GM23338 (cell line): ENCODE measurements at places on chromosomes 16 and 17.

DNA sequence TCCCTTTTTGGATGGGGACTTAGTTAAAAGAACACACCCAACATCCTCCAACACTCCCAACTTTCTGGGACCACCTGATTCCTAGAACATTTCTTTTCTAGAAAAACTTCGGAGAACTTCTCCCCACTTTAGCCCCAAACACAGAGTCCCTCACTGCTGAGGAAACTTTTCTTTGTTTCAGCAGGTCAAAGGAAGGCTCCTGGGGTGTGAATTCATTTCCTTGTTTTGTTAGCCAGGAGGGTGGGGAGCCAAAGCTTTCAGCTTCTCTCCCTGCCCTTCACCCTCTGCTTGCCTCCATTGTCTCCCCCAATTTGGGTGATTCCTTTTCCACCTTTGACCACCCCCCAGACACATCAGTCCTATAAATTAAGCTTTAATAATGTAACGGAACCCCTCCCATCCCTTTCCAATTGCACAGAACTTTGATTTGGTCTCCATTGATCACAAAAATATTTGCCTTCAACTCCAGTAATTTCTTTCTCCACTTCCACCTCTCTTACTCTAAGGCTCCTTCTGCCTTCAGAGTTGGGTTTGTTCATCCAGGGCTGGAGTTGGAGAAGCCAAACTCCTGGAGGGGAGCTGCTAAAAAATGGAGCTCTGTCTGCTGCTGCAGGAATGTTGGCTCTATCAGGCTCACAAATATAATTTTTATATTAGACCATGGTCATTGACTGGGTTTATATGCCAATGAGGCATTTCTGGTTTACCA is 10.3 kb downstream of the HOXB4 start:
- no peak for DNase-seq

DNA sequence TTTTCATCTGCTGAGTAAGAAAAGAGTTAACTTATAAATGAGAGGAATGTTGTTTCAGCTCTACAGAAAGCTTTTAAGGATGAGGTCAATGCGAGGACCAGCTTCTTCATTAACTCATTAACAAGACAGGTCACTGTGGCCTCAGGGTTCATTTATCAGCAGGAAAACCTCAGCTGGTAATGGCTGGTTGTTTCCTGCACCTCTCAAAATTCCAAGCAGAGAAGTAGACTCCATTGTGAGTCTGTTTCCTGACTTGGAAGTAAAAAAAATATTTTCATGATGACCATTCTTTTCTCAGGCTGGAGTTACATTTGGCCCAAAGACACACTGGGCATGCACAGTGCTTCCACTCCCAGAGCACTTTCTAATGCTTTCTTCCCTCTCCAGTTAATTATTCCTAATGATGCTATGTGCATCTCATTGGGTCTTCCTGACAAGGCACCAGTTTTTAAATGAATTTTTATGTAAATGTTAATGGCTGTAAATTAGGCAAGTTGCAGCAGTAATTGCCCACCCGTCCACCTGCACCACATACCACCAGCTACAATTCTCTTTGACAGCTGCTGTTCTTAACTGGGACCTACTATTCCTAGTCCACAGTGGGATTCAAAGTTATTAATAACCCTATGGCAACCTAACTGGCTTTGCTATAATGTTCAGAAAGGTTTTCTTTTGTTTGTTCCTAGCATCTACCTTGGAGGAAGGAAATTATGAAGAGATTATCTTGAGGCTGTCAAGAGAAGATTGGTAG is 89.5 kb upstream of the BCAR1 start:
- DNase-seq: peak; percentile 35

DNA sequence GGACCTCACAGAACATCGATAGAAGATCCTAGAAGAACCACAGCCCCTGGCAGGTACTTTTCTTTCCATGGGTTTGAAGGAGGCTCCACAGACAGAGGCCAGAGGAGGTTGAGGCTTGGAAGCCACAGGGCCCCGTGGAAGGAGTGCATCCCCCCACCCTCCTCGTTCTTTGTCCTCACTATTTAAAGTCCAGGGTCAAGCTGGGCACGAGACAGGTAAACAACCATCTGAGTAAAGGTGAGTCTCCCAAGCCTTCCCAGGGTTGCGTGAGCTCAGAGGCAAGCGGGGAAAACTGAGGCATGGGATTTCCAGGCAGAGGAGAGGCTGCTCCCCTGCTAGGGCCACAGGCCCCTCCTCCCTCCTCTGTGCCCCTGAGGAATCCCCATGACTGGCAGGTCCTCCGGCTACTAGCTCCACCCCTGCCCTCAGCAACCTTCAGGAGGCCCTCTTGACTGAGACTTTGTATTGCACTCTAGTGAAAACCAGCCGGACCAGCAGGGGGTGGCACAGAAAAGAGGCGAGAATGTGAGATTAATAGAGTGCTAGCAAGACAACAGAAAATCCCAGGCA is 927 bp upstream of the SULT1A2 start:
- DNase-seq: peak; percentile 78

DNA sequence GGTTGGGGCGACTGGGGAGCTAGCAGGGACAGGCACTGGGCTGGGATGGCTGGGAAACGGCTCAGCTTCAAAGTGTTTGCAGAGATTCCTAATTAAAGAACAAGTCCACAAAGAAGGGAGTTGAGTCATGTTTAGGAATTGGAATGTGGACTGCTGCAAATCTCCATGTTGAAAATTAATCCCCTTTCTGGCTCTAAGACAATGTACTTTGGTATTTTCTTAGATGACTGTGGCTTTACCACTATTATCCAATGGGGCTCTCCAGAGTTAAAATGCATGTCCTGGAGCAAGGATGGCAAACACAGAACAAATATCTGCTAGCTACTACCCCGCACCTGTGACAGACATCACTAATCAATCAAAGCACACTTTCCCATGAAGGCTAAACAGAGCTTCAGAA is 22.2 kb upstream of the WSCD1 start:
- no peak for DNase-seq

DNA sequence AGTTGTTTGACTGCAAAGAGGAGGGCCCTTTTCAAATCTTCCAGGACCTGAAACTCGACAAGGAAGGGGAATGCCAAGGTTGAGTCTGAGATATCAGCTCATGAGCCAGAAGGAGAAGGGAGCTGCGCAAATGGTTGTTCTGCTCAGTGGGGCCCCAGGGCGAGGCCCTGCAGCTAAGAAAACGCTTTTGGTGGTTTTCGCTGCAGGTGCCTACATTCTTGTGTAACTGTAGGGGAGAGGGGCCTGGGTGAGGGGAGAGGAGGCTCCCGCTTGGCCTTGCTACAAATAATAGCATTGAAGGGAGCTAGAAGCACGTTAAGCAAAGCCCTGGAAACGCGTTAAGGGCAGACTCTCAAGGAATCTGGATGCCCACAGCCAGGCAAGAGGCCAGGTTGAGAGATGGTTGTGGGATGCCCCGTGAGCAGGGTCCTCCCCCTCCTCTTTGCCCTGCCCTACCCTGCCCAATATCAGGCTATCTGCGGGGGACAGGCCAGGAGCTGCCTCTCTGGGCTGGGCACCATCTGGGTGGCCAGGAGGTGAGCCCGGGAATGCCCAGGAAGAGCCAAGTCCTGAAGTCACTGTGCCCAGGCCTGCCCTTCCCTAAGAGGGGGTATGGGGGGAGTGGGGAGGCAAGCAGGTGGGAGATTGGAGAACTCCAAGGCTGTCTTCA is 21.9 kb downstream of the GPR142 start:
- no peak for DNase-seq

DNA sequence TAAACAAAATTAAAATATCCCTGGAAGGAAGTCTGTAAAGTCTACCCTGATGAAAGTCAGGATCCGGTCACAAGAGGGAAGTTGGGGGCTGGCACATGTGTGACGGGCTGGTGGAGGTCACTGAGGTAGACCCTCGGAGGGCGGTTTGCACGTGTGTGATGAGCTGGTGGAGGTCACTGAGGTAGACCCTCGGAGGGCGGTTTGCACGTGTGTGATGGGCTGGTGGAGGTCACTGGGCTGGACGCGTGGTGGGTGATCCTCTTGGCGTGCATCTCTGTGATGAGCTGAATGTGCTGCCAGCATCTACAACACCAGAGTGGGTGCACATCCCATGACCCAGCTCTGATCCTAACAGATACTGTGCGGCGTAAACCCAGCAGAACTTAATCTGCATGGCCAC is 43.7 kb upstream of the METRNL start:
- DNase-seq: no peak

GRCh38 chr16:3486506-3487215 is 8.6 kb downstream of the C16orf90 start:
- no peak for DNase-seq

- DNase-seq: no peak
Measured at GRCh38 chr17:70078549-70078948, 3.5 kb downstream of the KCNJ16 start.

DNA sequence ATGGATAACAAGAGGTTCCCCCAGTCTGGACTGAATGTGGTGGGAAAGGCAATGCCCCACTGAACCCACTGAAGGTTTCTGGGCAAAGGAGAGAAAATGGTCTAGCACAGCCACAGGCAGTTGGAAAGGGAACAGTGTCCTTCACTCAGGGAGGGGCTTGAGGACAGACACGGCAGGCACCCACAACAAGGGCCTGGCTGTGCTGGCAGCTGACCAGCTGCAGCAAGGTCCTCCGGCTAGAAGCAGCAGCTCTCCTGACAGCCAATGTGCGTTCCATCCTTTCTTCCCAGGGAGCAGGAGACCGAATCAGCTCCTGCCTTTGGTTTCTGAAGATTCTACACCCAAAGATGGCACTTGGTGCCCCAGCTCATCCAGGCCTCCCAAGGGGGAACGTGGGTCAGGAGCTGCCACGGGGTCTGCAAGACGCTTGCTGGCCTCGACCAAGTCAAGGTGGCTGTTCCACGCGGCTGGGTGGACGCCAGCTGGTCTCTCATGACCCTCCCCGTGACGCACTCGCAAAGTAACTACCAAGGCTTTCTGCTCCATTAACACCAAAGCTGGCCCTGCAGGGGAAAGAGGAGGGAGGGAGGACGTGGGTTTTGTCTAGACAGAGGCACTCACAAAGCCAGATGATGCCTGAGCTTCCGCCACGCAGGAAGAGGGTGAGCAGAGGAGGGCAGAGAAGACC is 11.1 kb downstream of the ABR start:
- DNase-seq: no peak

- DNase-seq: no peak
Measured at GRCh38 chr17:38591759-38592241, 14.0 kb downstream of the SRCIN1 start.

GRCh38 chr17:17492571-17492970 is 3.6 kb downstream of the RASD1 start:
- DNase-seq: no peak

DNA sequence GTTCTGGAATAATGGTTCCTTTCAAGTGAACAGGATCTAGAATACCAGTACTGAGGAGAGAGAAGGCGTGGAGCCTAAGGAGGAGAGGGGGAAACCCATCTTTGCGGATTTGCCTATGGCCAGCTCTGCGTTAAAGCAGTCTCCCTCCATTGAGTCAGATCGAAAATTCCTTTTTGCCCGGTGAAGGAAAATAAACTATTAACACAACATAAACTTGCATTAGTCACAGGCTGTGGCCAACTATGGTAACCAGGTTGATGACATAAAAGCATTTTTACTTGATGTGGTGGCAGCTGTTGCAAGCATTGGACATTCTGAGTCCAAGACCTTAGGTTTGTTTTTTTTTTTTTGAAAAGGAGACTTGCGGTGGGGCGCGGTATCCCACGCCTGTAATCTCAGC is 8.9 kb downstream of the LDAF1 start:
- no peak for DNase-seq

DNA sequence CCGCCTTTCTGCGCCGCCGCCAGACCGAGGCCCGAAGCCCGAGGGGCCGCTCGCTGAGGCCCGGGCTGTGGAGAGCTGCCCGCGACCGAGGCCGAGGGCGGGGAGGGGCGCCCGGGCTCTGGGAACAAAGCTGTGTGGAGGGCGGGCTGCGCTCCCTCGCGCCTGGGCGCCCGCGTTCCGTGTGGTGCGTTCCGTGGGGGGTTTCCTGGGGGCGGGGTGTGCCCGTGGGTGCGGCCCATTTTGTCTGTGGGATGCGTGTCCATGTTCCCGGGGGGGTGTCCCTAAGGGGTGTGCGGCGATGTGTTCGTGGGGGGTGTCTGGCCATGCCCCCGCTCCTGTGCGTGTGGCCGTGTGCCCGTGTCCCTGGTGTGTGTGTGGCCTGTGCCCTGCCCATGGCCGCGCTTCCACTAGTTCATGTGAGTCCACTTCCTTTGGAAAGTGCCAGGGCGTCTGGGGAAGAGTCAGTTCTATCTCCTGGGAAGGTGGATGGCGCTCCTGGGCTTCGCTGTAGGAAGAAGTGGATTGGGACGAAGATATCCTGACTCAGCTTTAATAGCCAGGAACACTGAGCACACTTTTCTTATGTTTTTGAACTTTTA is 520 bp downstream of the JPT2 start:
- peak; percentile 44 for DNase-seq

DNA sequence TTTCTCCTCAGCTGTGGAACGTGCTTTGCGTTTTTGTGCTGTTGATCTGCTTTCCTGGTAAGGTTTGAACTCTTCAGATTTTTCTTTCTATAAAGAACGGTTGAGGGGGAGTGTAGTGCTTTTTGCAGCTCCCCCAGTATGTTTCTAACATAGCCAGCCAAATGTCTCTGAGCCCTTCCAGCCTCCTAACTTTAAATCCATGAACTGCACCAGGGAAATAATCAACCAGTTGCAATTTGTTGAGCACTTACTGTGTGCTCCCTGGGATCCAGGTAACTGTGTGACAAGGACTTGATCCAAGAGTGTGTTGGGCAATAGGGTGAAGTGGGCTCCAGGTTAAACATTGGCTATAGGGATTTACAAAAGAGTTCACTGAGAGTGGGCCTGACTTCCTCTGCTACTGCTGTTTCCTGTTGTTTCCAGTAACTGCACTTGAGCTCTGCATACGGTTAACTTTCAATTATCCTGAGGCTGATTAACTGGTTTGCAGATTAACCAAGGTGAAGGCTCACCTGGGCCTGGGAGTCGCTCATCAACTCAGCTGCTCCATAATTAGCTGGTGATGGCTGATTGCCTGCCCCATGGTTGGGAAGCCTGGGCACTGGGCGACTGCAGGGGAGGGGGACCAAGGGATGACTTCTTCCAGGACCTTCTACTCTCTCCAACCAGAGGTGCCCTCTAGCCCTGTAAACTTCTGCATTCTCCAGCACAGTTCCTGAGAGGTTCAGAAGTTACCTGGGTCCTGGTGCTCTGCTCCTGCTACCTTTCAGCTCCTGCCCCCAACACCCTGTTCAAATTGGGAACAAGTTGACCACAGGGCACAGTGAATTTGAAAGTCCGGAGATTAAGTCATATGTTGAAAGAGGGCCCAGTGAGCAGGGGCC is 19.5 kb downstream of the HLF start:
- no peak for DNase-seq

- no peak for DNase-seq
Measured at GRCh38 chr16:84995663-84996062, 15.7 kb downstream of the ZDHHC7 start.

GRCh38 chr17:34378664-34379101 is 15.7 kb upstream of the CCL1 start:
- no peak for DNase-seq
